A549 treated with DMSO at 1 μM for 4 hours (cell line): ENCODE measurements at places on chromosomes 5 and 9. TPM values are rescaled to one million over a fixed set of nuclear protein-coding genes. Genes with fewer than 3 reads are reported as not detected.

Gene XRCC4
- total RNA-seq = 10.3 to 12.9 TPM (median 12.3 TPM) in 5 replicates

Gene KCNV2
- not detected in 5 replicates for total RNA-seq

Gene PSAT1
- 169 to 197 TPM (median 192 TPM) in 5 replicates for total RNA-seq

Gene PCDHA1
- 0.10 to 0.19 TPM (median 0.16 TPM) in 5 replicates for total RNA-seq

Gene CDX1
- not detected in 5 replicates for total RNA-seq

Gene MZB1
- total RNA-seq = 0.14 TPM in 2 of 5 replicates, not detected in the others

Gene CRB2
- 0.04 to 0.12 TPM (median 0.07 TPM) in 5 replicates for total RNA-seq

Gene FAM78A
- 0.19 to 0.69 TPM (median 0.41 TPM) in 5 replicates for total RNA-seq

Gene NREP
- 1.5 to 2.5 TPM (median 2.3 TPM) in 5 replicates for total RNA-seq

Gene DIPK1B
- 7.1 to 10.2 TPM (median 8.0 TPM) in 5 replicates for total RNA-seq

Gene NUTM2G
- total RNA-seq = 0.03 TPM in 1 of 5 replicates, not detected in the others

Gene FOXI1
- not detected in 5 replicates for total RNA-seq

Gene CCDC187
- 0.01 TPM in 1 of 5 replicates, not detected in the others for total RNA-seq

Gene SKIC3
- total RNA-seq = 20.5 to 26.3 TPM (median 24.2 TPM) in 5 replicates

Gene DPM2
- 40.9 to 50.0 TPM (median 44.0 TPM) in 5 replicates for total RNA-seq
